ENCODE measurements at places on chromosomes 5 and 9. TPM values are rescaled to one million over a fixed set of nuclear protein-coding genes. Genes with fewer than 3 reads are reported as not detected.

GRCh38 chr5:141484310-141484640 lies 555 bp upstream of the PCDHGC4 start:
- DNase-seq, result no peak

GABRA6 gene
- not detected for total RNA-seq

- DNase-seq, result peak; percentile 48
Measured at GRCh38 chr9:37575921-37576721, at the start of gene FBXO10. Gene FBXO10, minus strand, starts transcription at chr9:37576380. Its CDS starts 34,612 bp downstream, at chr9:37541768.

AQP7 gene
- total RNA-seq, result not detected

GRCh38 chr5:2991884-2992283 lies 240.4 kb upstream of the IRX2 start:
- no peak for DNase-seq

- DNase-seq, result no peak
Measured at GRCh38 chr9:112125951-112126388, 49.1 kb downstream of the SUSD1 start.

GRCh38 chr9:38026021-38026809 lies 42.8 kb downstream of the SHB start:
- peak; percentile 92 for DNase-seq

PSD2 gene
- not detected for total RNA-seq

DNA sequence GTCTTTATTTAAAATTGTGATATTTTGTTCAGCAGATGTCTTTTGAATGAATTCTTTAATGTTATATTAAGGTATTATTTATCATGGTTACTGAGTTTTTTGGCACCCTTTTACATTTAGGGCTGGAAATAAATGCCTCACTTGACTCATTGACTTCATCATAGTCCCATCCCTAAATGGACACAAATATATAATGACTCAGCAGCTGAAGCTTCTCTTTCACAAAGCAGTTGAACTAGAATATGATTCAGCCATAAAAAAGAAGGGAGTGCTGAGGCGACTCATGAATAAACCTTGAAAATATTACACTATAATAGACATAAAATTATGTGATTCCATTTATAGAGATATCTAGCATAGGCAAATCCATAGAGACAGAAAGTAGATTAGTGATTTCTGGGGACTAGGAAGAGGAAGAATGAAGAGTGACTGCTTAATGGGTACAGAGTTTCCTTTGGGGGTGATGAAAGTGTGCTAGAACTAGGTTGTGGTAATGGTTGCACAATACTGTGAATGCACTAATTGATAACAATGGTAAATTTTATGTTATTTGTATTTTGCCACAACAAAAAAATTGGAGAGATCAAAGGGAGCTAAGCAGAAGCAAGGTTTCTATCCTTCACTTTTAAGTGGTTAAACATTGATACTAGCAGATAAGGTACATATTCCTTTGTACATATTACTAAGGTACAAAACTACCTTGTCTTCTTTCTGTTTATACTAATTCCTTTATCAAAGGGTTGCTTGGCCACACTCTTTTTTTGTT lies 449.6 kb downstream of the NTRK2 start:
- DNase-seq, result no peak

DNA sequence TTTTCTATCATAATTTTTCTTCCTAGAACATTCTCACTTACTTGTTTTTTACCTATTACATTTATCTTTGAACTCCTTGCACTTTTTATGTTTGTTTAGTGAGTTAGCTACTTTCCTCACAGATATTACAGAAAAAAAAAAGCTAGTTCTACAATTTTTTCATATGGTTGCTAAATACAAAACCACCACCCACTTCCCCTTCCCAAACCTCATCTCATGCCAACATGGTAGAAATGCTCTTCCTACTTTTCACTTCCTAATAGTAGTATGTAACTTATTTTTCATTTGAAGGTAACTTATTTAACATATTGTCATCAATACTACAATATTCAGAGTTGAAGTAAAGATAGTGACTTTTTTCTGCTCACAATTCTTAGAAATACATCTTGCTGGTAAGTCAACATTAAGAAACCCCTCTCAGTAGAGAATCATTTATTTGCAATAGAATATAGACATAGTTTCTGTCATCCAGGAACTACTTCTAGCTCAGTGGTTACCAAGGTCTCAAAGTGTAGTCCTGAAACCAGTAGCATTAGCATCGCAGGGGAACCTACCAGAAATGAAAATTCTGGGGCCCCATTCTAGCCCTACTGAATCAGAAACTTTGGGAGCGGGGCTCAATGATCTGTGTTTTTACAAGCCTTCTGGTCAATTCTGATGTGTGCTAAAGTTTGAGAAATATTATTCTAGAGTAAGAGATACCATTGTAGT lies 1124.6 kb downstream of the DTWD2 start:
- no peak for DNase-seq
